ENCODE measurements at places on chromosomes 11 and 22.

GRCh38 chr11:47348859-47349258, 3.6 kb downstream of the MYBPC3 start:
- DNase-seq = no peak

DNA sequence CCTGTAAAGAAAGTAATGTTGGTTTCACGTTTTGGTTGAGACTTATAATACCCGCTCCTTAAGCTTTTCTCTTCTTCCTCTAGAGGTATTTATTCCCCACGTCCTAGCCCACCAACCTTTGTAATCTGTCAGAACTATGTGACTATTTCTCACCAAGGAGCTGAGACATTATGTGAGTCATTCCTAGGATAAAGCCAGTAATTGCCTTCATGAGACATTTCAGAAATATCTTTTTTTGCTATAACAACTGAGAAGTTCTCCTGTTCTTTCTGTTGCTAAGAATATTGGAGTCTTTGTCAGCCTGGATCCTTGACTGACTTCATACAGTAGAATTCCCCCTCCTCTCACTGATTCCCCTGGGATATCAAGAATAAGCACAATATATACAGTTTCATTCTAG, 1497.0 kb upstream of the TENM4 start:
- DNase-seq = no peak

GRCh38 chr22:32237906-32238305, 17.2 kb downstream of the SLC5A4 start:
- peak; percentile 21 for DNase-seq

DNA sequence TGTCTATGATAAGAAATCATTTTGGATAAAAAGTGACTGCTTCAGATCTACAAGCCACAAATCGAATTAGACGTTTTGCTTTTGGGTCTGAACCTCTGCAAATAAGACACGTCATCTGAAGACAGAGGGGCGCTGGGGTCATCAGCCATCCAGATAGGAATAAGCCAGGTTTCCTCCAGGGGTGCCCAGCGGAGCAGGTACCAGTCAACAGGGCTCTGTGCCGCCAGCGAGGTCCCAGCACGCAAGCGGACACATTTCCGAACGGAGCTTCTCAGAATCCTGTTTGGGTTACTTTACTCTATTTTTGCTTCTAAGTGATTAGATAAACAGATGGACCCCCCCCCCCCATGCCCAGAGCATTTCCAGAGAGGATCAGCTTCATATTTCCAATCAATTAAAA, 873.8 kb downstream of the BRD1 start:
- no peak for DNase-seq

GRCh38 chr11:75429902-75430713, 2.9 kb downstream of the KLHL35 start:
- no peak for DNase-seq

DNA sequence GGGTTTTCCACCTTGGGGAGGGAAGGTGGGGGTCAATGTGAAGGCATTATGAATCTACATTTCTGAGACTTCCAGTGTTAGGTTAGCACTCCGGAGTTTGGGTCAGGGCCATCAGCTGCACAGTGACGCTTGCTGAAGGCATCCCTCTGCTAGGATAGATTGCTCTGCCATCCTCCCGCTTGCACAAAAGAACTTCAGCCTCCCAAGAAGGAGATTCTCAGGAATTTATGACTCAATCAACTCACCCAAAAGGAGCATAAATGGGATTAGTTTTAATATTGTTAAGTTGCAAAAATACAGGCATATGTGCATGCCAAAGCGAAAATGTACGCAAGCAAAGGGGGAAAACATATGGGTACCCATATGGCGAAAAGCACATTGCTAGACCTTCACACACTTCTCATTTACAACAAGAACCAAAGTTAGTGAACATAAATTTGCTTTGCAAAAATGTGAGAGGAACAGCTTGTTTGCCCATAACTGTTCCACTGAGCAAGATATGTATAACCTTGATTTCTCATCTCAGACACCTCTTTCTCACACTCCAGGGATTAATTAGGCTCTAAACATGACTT, 1013.0 kb downstream of the OPCML start:
- no peak for DNase-seq

DNA sequence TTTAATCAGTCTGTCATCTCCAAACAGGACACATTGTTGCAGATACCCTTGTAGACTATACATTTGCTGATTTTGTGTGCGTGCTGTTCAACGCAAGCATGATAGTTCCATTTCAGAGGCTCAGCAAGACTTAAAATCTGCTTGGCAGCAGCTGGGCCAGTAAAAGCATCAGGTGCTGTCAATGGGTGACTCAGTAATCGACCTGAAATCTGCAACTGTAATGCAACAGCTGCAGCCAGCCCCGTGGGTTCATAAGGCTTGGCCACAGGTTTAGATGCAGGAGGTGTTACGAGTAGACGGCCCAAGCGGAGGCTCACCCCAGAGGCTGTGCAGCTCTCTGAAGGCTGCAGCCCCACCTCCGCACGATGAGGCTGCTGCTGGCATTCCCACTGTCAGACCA, 84.6 kb downstream of the NTM start:
- no peak for DNase-seq

GRCh38 chr11:63811522-63811921, 1.7 kb upstream of the SPINDOC start:
- DNase-seq = no peak

- DNase-seq = no peak
These were observed 155.5 kb upstream of the PITPNB start for GRCh38 chr22:28074526-28074925.

- no peak for DNase-seq
These were observed 5.9 kb upstream of the SLC22A12 start for GRCh38 chr11:64585150-64585549.
